IPS-NIHi11 (cell line): ENCODE measurements at places on chromosomes 1 and 21.
A peak's percentile ranks its signal among the peaks of the same experiment; 100 is the strongest.

DNA sequence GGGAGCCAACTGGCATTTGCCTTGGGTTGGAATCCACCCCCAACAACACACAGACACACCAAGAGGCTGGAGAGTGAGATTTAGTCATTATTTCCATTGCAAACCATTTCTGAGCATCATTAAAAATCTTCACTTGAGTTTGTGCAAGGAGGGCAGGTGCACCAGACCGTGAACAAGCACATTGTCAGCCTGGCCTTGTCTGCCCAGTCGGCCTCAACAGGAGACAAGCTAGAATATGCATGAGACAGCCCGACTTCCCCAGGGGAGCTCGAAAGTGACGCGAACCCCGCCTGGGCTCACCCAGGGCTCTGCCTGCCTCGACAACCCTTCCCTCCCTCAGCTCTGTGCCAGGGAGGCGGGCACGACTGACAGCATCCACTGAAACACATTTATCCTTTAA is 15.4 kb upstream of the GUCA2B start:
- no peak for DNase-seq

- peak; percentile 61 for DNase-seq
These were observed 445.1 kb downstream of the AJAP1 start for GRCh38 chr1:5099558-5099957.

GRCh38 chr21:39728341-39728740 is 16.6 kb upstream of the IGSF5 start:
- no peak for DNase-seq

- DNase-seq, result no peak
These were observed 61.5 kb downstream of the ADARB1 start for GRCh38 chr21:45135868-45136267.

GRCh38 chr1:192872010-192872409 is 63.2 kb downstream of the RGS2 start:
- no peak for DNase-seq

- no peak for DNase-seq
These were observed 50.1 kb upstream of the RWDD3 start for GRCh38 chr1:95183952-95184351.

GRCh38 chr1:67713057-67713846 is 28.3 kb downstream of the GADD45A start:
- DNase-seq, result peak; percentile 33
